Activated CD8-positive, alpha-beta memory T cell treated with anti-CD3 and anti-CD28 coated beads for 4 hours (primary cell): ENCODE measurements at places on chromosomes 1 and 21.

DNA sequence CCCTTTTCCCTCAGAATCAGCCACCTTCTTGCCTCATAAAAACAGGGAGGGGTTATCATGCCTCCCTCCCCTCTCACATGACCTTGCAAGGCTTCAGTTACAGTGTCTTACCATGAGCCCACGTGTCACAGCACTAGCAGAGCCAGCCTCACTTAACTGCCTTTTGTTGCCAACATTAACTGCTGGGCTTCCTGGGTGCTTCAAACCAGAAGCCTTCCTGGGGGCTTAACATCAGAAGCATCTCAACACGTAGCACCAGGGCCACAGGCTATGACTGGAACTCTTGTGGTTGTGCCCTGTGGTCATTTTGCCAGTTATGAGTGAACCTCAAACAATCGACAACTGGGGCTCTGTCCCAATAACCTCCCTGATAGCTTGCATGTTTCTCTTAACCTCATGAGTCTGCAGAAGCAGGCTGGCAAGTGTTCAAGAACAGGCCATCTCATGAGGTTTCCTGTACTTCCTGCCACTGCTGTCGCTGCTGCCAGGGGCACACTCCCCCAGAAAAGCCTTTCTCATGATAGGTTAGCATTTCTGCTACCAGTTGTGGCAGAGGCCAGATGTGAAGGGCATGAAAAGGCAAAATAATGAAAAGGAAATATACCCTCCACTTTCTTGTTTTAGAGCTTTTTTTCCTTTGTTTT is 132.2 kb downstream of the GLUL start:
- DNase-seq, result peak; percentile 6

DNA sequence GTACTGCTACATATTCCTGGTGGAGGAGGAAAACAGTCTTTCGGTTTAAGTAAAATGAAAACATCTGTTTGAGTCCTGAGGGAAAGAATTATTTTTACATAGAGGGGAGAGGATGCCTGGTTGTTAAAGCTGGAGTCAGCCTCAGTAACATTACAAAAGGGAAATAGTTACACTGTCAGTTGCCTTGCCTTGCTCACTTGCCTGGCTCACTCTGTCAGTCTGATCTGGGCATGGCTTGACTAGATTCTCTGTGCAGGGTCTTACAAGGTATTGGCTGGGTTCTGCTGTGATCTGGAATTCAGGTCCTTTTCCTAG is 8.4 kb upstream of the UBE2U start:
- no peak for DNase-seq

- DNase-seq, result no peak
Observed at GRCh38 chr1:8711873-8712412, 105.5 kb downstream of the RERE start.

DNA sequence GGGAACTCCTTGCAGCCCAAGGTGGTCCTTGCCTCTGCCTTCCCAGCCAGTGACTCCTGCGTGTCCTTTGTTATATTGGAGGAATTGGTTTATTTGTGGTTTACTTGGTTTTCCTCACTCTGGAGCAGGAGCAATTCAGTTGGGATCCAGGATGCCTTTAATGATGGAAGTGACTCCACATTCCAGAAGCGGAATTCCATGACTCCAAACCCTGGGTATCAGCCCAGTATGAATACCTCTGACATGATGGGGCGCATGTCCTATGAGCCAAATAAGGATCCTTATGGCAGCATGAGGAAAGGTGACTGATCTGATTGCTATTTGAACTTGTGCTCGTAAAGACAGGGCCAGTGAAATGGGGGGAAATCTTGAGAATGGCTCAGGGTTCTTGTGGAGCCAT is 15.1 kb upstream of the PIGV start:
- DNase-seq, result no peak

DNA sequence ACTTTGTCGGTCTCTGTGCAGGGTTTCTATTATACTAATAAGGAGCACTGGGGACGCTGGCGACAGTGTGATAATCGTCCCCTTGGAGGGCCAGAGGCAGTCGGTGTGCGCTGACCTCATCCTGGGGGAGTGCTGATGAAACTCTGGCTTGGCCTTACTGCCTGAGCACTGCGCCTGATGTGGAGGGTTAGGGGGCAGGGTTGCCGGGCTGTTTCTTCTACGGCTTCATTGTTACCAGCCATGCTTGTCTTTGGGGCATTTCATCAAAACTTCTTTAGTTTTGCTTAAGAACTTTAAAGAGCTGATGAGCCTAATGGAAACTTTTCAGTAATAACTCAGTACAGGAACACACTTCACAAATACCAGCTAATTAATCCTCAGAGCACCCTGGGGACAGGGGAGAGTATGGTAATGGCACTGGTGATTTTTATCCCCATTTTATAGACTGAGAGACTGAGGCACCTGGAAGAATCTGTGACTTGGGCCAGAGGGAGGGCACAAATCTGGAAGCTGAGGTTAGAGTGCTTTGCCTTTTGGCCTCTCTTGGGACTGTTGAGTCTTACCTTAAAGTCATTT is 81.8 kb downstream of the PEX14 start:
- no peak for DNase-seq

DNA sequence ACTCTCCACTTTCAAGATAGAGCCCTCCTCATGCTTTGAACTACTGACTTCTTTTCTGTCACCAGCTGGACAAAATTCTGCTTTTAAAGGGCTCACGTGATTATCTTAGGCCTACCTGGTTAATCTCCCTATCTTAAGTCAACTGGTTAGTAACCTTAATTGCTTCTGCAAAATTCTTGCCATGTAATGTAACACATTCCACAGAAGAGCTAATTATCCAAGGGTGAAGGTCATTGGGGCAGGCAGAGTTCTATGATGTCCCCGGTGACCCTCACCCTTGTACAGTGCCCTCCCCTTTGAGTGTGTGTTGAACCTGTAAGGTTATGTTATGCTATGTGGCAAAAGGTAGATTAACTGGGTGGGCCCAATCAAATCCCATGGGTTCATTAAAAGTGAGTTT is 25.2 kb upstream of the FOXE3 start:
- no peak for DNase-seq

GRCh38 chr1:30095051-30095450 is 628.3 kb downstream of the MATN1 start:
- DNase-seq, result no peak

GRCh38 chr21:28016571-28016970 is 976.1 kb downstream of the LTN1 start:
- DNase-seq, result no peak

- no peak for DNase-seq
Observed at GRCh38 chr1:198686069-198686728, 47.4 kb downstream of the PTPRC start.

- no peak for DNase-seq
Observed at GRCh38 chr1:10799726-10800125, 3.3 kb upstream of the CASZ1 start.

DNA sequence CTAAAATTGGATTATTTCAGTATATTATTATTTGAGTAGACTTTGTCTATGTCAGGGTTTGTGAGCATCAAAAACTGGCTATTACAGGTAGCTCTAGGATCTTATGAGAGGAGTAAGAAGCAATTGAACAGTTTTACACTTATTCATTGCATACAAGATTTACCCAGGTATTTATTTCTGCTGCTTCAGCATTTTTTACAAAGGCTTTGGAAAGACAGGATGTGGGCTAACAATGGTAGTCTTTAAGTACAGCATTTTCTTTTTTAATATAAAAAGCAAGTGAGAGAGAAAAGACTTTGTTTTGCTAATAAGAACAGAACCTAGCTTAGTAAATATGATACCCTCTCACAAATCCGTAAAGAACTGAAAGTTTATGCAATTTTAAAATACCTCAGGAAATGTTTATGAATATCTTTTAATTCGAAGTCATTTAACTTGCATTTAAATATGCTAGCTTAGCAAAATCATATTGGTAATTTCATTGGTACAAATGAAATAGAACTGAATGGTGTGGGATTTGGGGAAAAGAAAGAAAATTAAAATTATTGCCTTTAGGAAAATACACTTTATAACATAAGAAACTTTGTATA is 32.1 kb upstream of the RGS18 start:
- DNase-seq, result no peak

DNA sequence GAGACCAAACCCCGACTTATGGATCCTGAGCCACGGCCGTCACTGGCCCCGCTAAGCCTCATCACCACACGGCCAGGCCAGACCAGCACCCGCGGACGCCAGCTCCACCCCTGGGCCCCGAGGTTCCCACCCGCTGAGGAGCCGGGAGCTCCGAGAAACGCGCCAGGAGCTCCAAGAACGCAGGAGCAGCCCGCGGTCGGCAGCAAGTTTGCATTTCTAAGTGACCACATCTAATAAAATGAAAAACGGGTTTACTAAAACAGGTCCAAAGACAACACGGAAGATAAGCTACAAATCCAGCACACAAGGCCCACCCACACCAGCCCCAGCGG is 8.1 kb upstream of the C1QTNF12 start:
- DNase-seq, result no peak

DNA sequence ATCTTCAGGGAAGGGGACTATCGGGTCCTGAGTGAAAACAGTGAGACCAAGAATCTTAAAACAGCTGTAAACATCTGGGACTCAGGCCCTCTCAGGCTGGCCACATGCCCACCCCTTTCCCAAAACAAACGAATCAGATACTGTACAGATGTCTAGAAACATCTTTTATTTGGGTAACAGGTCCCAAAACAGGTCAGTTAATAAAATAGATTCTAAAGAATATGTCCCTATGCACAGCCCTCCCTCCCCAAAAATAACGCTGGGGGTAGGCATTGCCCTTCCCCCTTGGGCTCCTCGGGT is 499 bp upstream of the CRTC2 start:
- no peak for DNase-seq

DNA sequence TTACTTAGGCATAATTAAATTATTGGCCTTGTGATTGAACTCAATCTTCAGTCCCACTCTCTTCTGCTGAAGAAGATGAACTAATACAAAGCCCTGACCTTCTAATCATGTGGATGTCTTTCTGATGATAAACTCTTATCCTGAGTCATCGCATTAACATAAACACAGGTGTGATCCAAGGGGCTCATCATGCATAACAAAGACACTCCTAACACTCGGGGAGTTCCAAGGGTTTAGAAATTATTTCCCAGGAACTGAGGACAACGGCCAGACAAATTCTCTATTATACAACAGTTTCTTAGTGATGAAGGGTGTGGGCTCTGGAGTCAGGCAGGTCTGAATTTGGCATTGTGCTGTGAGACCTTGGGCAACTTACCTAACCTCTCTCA is 18.0 kb downstream of the DUSP10 start:
- DNase-seq, result no peak

- DNase-seq, result peak; percentile 7
Observed at GRCh38 chr1:57307392-57308170, 116.3 kb downstream of the DAB1 start.

GRCh38 chr1:179601093-179601492 is 9.5 kb downstream of the TDRD5 start:
- no peak for DNase-seq

DNA sequence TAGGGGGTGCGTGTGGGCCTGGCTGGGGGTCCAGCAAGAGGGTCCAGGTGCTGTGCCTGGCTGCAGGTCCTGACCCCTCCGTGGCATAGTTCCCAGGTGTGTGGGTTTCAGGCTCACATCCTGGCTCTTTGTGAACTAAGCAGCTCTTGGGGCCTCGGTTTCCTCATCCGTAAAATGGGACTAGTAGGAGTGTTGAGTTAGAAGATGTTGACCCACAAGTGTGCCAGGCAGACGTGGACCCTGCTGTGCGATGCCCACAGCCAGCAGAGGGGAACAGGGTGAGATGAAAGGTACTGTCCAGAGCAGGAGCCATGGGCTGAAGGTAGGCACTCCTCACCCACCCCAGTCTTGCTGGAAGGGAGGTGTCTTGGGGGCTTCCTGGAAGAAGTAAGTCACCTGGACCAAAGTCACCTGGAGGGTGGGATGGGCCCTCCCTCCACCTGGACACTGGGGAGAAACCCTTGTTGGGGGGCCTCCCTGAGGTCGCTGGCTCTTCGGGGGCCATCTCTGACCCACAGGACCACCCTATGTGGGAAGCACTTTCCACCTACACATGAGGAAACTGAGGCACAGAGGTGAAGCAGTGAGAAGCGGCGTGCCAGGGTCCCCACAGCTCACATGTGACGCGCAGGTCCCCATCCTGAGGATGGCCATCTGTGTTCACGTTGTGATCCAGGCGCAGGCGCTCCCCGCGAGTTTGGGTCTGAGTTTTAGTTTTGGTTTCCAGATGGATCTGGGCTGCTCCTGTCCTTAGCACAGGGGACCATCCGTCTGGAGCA is 1.4 kb downstream of the ARHGEF16 start:
- DNase-seq, result no peak

DNA sequence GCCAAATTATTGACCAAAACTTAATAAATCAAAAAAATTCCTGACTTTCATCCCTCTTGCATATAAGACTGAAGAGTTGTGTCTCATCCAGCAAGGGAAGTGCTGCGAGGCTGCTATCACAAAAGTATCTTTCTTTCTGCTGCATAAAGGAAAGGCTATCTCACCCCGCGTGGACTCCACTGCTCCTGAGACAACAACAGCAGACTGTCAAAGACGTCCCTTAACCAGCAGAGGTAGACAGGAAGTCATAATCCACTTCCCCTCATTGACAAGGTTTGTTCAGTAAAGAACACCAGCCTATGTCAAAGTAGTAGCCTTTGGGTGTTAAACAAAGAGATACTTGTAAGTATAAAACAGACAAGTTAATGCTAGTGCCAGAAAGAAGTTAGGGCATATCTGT is 29.4 kb downstream of the VPS26C start:
- DNase-seq, result no peak

DNA sequence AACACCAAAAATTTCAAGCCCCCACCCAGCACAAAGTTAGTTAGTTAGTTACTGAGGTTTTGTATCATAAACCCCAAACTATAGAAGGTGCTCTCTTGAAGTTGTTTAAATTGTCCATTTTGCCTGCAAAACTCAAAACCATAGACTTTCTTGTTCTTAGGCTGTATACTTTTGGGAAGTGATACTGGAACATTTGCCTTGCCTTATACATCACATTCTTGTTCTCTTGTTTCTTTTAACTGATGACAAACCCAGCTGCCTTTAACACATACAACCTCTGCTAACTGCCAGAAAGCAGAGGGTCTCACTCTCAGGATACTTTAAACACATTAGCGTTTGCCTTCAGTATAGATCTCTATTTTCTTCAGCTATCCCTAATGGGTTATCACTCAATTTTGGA is 570.5 kb downstream of the MRPL39 start:
- DNase-seq, result no peak

GRCh38 chr1:60141276-60141675 is 67.7 kb upstream of the C1orf87 start:
- no peak for DNase-seq

- no peak for DNase-seq
Observed at GRCh38 chr21:37338671-37339551, 27.7 kb upstream of the DYRK1A start.

DNA sequence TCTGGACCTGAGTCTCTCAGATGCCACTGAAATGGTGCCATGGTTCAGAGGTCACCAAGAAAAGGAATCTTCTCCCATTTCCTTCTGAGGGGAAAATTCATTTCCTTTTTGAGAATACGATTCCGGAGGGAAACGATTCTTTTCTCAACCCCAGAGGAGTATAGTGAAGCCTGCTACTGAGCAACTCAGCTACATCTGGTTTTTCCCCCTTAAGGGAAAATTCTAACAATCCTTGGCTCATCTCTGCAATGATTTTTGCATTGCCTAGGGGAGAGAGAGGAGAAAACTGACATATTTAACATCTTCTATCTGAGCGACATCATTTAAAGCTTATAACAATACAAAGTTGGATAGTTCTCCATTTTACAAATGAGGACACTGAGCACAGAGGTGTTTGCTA is 22.4 kb upstream of the KANK4 start:
- DNase-seq, result no peak
